ENCODE measurements at places on chromosomes 2 and 18. TPM values are rescaled to one million over a fixed set of nuclear protein-coding genes. Genes with fewer than 3 reads are reported as not detected.

DNA sequence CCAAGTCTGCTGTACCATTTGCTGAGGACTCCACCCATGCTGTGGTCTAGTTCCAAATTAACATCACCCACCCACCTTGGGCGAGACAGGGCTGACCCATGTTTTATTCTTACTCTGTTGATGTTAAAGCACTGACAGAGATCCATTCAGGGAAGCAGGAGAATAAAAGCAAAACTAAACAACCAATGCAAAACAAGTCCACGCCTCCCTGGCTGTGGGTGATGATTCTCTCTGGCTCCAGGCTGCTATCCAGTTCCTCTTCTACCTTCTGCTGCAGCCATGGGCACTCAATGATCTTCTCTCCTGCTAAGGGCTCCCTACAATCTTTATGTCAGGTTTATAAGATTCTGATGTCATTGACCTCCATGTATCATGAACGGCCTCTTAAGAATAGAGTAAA lies 786.6 kb upstream of the ID2 start:
- no peak for DNase-seq

DNA sequence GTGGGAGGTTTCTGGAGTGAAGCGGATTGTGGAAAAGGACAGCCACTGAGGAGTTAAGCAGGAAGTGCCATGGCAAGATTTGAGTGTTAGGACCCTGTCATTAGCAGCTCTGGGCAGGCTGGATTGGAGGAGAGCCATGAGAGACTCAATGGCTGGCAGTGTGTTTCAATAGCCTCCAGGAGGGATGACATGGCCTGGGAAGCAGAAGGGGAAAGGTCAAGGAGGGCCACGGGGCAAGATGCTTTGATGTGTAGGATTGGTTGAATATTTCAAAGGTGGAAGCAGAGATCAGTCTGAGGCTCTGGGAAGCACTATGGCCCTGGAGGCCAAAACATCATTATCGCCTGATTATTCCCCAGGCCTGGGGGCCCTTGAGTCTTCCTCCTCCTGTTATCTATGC lies 229.0 kb upstream of the HS6ST1 start:
- DNase-seq = no peak

ALPG gene
- not detected for total RNA-seq

PARD6G gene
- 12.5 TPM for total RNA-seq

ASB18 gene
- total RNA-seq = not detected

HTR2B gene
- 4.2 TPM for total RNA-seq

ADAM23 gene
- 11.9 TPM for total RNA-seq

Data from uterus (tissue), 4 donors.